Suprapubic skin (tissue), 4 donors: ENCODE measurements at places on chromosomes 12 and 14.
A peak's percentile ranks its signal among the peaks of the same experiment; 100 is the strongest.

DNA sequence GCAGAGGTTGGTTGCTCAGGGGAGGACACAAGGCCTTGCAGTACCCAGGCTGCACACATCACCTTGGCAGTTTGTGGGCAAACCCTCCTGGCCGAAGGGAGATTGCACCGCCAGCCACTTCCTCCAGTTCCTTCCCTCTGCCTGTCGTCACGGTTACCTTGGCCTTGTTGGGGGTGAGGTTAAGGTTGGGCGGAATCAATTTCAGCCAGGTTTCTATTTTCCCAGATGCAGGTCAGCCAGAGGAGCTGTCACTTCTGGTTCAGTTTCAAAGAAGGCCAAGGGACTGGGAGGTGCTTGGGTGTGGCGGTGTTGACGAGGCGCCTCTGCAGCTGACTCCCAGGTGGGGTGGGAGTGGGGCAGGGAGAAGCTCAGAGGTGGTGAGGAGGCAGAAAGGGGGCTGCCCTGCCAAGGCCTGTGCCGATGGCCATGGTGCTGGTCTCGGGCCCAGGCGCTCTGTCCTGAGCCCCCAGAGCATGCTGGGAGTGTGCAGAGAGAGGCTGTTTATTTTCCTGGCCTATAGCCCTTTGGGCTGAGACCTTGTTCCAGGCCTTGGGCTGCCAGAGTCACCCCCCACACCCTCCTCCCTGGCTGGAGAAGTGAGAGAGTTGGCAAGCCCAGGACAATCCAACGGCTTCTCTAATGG is 31.4 kb downstream of the JDP2 start:
- peak; percentile 67 for DNase-seq

GRCh38 chr14:92951912-92952471 is 29.0 kb downstream of the CHGA start:
- peak; percentile 87 for DNase-seq

DNA sequence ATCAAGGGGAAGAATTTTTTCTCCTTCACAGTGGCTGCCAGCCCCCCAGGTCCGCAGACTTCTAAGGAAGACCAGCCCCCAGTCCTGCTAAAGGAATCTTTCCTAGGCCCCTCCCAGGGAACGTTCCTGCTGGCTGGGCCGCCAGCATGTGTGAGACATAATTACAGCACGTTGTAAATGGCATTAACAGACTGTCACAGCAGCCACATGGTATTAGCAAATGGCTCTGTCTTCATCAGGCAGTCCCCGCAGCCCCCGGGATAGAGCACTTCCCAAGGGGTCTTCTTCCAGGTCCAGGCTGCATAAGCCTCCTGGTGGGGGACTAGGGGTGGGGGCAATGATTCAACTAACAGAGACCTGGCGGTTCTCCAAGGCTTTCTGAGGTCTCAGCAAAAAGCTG is 34.9 kb upstream of the FAM222A start:
- DNase-seq: no peak

GRCh38 chr14:65704850-65705249 is 292.3 kb downstream of the FUT8 start:
- DNase-seq: no peak

DNA sequence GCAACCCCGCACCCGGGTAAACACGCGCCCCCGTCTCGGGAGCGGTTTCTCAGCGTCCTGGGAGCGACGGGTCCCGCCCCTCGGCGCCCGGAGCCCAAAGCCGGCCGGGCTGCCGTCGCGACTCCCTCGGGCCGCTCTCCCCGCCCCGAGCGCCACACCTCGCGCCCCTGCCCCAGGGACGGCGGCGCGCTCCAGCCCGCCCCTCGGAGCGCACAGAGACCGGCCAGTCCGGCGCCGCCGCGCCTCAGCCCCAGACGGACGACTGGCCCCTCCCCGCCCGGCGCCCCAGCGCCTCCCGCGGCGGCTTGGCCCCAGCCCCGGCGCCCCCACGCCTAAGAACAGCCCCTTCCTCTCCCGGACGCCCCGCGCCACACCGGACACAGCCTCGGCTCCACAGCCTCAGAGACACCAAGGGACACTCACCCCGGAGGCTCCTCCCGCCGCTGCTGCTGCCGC is 411 bp downstream of the BTBD7 start:
- DNase-seq: peak; percentile 73

- no peak for DNase-seq
Observed at GRCh38 chr14:89085231-89085731, 260.8 kb downstream of the TTC8 start.

GRCh38 chr14:103194256-103195045 is 71.2 kb downstream of the TNFAIP2 start:
- DNase-seq: no peak

GRCh38 chr12:14577344-14577743 is 9.7 kb upstream of the PLBD1 start:
- DNase-seq: no peak

GRCh38 chr12:47980197-47980596 is 16.8 kb downstream of the TMEM106C start:
- no peak for DNase-seq

DNA sequence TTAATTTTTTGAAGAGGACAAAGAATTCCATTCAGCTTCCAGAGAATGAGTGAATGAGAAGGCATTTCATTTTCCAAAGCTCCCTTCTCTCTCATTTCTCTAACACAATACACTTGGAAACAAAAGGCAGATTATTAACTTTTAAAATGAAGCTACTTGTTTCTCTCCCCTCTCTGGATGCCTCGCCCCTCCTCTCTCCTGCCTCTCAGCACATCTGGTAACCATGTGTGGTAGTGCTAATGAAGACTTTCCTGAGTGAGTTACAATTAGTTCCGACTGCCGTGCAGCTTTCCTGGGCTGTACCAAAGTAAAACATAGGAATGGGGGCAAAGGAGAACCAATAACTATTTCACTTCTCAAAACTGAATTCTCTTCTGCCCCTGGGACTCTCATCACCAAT is 84.7 kb upstream of the SOX5 start:
- DNase-seq: no peak

DNA sequence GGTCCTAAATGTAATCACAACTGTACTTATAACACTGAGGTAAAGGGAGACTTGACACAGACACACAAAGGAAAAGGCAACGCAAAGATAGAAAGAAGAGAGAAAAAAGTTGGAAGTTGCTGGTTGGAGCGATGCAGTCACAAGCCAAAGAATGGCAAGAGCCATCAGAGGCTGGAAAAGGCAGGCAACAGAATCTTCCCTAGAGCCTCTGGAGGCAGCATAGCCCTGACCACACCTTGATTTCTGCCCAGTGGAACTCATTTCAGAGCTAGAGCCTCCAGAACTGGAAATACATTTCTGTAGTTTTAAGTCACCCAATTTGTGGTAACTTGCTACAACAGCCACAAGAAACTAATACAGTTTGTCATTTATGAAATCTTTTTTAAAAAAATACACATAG is 89.2 kb downstream of the PUS7L start:
- DNase-seq: no peak

GRCh38 chr12:39643052-39643451 is 23.4 kb upstream of the ABCD2 start:
- no peak for DNase-seq

DNA sequence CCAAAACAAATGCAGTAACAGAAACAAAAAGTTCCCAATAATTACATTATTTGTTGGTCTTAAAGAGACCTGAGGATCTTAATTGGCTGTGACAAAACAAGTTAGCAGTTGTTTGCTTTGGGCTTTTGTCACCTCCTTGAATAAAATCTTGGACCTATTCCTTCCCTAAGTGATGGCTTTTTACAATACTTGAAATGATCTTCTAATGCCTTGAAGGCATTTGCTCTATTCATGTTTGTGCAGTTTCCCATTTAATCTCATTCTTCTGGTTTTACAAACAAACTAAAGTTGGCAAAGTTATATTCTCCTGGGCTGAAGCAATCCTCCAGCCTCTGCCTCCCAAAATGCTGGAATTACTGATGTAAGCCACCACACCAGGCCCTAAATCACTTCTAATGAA is 98.8 kb downstream of the OSBPL8 start:
- no peak for DNase-seq

GRCh38 chr14:53215101-53215500 is 62.0 kb upstream of the DDHD1 start:
- DNase-seq: no peak

DNA sequence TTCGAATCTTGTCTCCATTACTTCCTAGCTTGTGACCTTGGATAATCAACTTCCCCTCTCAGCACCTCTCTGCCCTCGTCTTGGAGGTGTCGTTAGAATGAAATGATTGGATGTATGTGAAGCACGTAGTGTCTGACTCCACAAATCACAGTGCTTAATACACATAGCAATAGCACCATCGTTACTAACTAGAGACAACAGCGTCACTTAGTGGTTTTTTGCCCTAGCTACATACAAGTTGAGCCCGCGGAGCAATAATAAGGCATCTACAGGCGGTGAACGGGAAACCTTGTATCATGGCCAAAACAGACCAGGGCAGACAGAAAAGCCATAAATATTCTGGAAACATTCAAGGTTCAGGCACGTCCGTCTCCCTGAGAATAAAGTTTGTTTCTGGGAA is 154.9 kb downstream of the ASCL4 start:
- no peak for DNase-seq

DNA sequence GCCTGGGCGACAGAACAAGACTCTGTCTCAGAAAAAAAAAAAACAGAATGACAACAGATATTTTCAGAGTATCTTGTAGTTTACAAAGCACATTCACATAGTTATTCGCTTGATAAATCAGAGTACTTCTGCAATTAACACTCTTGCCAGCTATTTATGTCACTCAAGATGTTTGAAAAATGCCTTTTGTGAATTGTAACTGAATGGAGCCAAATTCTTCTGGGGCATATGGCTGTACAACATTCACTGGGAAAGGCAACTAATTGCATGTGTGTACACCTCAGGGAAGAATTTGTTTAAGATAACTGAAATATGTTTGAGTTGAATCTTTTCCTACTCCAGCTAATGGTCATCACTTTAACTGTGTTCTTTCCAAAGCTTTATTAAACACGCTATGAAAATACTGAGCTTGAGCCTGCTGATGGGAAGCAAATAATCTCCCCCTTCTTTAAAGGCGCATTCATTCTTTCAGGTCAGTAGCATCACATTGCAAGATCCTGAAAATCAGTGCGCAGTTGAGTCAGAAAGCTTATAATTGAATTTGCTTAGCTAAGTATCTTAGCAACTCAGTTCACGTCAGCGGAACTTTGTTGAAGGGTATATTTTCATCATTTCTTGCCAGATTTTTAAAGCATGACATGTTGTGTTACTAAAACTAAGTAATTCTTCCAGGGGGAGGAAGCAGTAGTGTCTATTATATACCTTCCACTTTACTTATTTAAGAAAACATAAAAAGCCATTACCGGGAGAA is 66.6 kb downstream of the SINHCAF start:
- no peak for DNase-seq

- no peak for DNase-seq
Observed at GRCh38 chr12:58479401-58479800, 440.9 kb downstream of the LRIG3 start.

- DNase-seq: no peak
Observed at GRCh38 chr12:103130564-103130963, 173.1 kb downstream of the ASCL1 start.

DNA sequence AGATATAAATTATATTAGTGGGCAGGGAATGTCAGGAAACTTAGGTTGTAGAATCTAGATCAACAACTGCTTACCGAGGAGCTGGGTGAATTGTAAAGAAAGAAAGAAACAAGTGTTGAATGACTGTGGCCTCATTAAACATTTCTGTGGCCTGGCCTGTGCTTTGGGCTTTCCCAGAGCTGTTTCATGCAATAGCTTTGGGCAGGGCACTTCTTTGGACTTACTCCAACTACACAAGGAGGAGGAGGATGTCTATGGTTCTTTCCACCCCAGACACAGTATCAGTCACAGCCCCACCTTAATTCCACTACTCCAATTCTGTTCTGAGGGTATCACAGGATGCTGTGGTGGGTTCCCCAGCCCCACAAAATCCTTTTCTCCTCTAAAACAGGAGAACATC is 38.0 kb downstream of the DPF3 start:
- DNase-seq: no peak

DNA sequence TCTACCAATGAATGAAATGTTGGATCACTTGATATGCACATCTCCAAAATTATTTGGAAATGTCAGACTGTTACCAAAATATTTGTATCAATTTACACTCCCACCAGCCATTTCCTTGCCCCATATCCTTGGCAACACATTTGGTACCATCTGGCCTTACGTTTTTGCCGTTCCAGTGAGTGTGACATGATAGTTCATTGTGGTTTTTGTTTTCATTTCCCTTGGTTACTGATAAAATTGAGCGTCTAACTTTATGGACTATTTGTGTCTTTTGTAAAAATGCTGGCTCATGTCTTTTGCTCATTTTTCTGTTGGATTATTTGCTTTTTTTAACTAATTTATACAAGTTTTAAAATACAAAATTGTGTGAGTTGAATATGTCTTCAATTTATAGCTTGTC is 11.0 kb downstream of the KLHDC1 start:
- DNase-seq: no peak

DNA sequence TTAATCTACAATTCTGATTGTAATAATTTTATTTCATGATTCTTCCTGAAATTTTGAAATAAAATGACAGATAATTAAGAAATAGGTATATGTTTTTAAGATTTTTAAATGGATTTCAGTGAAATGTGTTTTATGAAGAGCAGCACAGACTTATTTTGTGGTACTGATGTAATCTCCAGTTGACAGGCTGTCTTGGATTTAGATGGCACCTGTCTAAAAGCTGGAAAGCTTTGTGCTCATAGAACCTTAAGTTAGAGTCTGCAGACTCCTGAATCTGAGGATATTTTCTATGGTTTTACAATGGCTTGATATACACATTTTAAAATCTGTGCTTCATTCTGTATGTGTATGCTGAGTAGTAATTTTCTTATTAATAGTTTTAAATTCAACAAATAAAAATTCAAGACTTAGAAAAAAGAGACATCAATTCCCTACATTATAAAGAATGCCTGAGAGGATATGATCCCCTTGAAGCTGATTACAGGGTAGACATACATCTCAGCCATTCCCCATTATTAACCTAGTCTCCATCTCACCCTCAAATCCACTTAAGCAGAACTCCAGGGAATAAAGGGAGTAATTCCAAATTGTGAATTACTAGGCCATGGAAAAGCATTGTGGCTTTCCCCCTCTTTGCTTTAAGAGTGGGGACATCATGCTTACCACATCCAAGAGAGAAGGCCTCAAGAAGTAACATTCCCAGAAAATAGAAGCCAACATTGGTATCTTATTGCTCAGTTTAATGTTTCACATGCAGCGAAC is 33.7 kb upstream of the ACSS3 start:
- no peak for DNase-seq

GRCh38 chr12:25970082-25970481 is 11.6 kb downstream of the RASSF8 start:
- no peak for DNase-seq

- no peak for DNase-seq
Observed at GRCh38 chr14:104806625-104807465, 5.9 kb downstream of the ZBTB42 start.
